ENCODE measurements at places on chromosomes 4 and X.

- no peak for DNase-seq
These were observed 1299.9 kb downstream of the C4orf33 start for GRCh38 chr4:130395871-130396270.

DNA sequence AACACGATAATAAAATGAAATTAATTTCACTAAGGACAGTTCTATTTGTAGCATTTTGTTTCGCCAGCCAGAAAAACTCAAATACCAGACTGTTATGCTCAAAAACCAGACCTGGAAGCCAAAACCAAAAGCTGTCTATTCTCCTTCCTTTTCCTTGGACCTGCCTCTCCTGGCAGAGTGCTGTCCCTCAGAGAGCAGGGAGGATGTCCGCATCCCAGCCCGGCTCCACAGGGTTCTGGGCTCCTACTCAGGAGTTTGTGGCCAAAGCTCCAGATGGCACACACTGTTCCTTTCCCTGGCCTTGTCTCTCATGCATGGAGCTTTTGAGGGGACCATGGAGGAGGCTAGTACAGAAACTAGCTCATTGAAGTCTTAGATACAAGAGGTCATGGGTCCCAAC lies 41.9 kb upstream of the C1QTNF7 start:
- no peak for DNase-seq

- no peak for DNase-seq
These were observed 212.9 kb downstream of the TEX13C start for GRCh38 chrX:125532411-125533089.

DNA sequence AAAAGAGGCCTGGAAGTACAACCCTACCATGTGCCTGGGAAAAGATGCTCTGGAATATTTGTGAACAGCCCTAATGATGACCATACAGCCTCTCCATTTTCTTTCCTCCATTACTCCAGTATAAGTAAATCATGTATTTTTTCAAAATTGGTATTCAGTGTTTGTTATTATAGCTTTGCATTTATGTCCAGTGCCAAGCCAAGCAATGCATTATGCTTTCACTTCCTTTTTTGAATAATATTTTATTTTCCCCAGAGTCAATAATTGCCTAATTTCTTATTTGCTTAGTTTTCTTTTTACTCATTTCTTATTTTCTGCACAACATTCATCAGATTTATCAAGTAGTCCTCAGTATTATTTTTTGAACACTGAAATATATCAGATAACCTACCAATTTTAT lies 49.3 kb upstream of the EOLA2 start:
- DNase-seq = no peak

GRCh38 chr4:20859097-20859781 lies 159.0 kb downstream of the PACRGL start:
- no peak for DNase-seq

GRCh38 chr4:40199179-40199670 lies 2.4 kb downstream of the RHOH start:
- DNase-seq = peak; percentile 60

DNA sequence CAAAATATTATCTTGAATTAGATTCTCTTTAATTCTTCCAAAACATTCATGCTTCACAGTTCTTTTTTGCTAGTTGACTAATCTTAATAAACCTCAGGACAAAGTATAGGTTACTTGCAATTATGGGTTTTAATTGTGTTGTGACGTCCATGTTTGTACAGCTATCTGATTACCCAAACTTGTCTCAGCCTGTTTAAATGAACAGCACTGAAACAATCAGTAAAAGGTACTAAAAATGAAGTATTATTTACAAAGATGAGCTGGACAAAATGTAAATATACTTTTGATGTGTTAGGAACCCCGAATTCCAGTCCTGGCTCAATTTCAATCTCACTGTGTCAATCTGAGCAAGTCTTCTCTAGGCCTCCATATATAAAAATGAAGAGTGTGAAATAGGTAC lies 57.4 kb upstream of the SLC6A14 start:
- DNase-seq = no peak

DNA sequence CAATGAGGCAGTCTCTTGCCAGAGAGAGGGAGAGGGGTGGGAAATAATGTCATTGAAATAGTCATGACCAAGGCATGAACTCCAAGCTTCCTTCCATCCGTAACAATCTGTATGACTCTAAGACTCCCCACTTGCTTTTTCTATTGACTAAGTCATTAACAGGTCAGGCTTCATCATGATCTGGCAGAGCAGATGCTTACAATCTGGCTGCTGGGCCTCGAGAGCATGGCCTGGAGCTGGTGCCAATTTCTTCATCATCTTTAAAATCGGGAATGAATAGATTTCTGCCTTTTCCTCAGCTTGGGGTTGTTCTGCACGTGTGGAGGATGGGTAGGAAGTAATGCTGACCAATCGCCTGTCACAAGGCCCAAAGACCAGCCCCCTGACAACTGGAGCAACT lies 280.6 kb upstream of the CLNK start:
- DNase-seq = no peak

DNA sequence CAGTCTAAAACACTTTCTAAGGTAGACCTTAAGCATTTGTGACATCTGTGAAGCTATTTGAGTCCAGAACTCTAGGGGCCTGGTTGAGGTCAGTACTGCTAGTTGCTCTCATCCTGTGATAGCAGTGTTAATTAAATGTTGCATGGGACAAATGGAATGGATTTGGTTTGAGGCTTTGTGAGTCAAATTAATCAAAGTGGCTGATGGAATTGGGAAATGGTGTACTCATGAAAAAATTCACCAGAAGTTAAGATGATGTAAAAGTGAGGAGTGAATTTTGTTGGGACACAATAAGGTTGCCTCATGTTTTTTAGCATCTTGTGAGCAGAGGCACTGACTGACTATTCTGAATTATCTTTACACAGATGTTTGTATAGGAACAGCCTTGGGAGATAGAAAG lies 99.2 kb upstream of the ARSJ start:
- DNase-seq = no peak

- no peak for DNase-seq
These were observed 58.5 kb upstream of the AGTR2 start for GRCh38 chrX:116111934-116112595.

GRCh38 chrX:154715825-154716224 lies 35.1 kb downstream of the GAB3 start:
- DNase-seq = no peak

DNA sequence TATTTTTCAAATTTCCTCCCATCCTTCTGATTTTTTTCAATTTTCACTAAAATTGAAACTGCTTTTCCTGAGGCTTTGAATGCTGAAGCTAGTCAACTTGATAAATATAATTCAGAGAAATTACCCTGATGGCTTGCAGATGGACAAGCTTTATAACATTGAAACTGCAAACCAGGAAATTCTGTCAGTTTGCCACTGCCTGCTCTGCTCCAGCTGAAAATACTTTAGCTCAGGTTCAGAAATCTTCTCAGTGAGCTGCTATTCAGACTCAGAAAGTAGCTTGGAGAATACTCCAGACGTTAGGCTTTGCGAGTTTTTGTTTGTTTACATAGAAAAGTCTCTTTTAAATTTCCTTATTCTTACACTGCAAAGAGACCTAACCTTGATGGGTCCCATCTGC lies 1574.7 kb downstream of the STIM2 start:
- DNase-seq = no peak

GRCh38 chrX:38561951-38562719 lies 793 bp downstream of the TSPAN7 start:
- peak; percentile 5 for DNase-seq

DNA sequence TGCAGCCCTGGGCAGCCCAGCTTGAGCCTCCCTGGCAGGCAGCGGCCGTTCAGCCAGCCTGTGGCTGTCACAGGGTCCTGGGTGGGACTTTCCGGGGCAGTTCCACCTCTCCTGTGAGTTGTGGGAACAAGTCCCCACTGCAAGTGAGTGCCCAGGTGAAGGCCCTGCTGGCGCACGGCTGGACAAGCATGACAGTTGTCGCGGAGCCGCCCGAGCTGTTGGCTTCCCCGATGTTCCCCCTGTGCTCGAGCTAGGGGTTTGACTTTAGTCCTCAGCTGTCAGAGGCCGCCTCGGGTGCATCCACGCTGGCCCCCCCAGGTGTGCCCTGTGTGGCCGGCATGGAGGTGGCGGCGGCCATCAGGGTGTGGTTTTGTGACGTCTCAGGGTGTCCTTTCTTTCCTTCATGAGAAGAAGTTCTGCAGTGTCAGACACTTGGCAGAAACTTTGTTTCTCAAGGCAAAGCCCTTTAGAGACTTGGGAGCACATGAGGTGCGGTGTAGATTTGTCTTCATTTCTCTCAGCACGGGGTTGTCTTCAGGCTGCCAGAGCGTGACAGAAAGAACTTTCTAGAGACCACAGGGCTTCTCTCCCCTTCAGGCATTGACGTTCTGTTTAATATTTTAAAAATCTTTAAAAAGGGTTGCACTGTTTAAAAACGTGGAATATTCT lies 69.4 kb upstream of the HGFAC start:
- DNase-seq = no peak

- DNase-seq = peak; percentile 30
These were observed 2582.2 kb downstream of the PCDH7 start for GRCh38 chr4:33302321-33302720.

- DNase-seq = peak; percentile 13
These were observed 29.0 kb upstream of the CCNG2 start for GRCh38 chr4:77127837-77128621.

- no peak for DNase-seq
These were observed 183.9 kb downstream of the SNCA start for GRCh38 chr4:89653012-89653411.

DNA sequence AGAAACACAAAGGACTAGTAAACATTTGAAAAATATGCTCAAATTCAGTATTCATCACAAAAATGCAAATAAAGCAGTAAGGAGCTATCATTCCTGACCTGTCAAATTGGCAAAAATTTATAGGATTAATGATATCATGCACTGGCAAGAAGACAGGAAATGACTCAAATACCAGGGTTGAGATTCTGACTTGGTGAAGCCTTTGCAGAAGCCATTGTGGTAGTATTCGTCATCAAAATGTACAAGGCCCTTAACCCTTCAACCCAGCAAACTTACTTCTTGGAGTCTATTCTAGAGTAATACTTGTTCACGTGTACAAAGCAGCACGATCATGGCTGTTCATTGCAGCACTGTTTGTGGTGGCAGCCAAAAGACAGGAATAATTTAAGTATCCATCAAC lies 132.4 kb downstream of the ENOX2 start:
- DNase-seq = peak; percentile 24

DNA sequence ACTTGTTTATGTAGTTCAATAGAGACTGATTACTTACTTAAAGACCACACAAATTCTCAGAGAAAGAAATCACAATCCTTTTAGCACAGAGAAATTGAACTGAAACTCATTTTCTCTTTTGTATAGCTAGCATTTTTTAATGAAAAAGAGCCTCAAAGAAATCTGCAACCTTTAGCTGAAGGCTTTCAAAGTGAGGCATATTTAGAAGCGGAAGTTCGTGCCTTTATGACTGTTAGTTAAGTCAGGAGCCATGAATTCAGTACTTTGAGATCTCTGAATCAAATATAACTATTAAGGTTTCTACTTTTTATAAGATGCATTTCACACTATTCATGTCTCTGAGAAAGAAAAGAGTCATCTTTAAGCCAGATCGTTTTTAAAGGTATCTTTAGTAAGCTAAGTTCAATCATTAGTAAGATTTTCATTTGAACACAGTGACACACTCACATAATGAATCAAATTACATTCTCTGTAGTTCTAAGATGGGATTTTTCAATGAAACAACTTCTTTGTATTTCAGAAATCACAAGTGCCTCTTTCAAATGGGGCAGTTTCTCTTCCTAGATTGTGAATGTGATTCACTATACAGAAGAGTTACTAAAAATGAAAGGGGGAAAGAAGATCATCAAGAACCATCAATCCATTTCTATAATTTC lies 61.4 kb downstream of the SMARCA1 start:
- DNase-seq = no peak

GRCh38 chr4:47218631-47219030 lies 187.3 kb downstream of the GABRB1 start:
- no peak for DNase-seq

DNA sequence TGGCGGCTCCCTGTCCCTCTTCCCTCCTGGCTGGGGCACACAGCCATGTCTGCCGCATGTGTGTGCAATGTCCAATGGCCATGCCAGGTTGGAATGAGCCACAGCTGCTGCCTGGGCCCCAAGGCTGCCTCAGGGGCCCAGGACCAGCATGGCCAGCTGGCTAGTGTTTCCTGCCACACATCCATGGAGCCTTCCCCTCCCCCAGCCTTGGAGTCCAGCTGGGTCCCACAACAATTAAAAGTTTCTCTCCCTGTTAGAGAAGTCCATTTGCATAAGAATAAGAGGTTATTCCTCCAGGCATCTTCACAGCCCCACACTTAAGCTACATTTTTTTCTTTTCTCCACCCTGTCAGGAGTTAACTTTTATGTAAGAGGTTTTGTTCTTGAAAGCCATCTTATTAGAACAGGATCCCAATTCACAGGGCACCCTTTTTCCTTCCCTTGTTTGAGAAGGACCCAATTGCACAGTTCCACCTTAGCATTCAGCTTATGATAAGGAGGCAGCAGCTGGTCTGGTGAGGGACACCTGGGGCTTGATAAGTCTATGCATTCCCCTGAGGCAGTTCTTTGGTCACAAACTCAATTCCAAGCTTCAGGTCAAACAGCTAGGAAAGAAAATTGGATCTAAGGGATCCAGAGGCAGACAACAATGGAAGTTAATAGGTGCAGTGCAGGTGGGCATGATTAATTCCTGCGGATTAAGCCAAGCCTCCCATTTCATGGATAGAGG lies 963.3 kb upstream of the GRIA3 start:
- no peak for DNase-seq

GRCh38 chr4:169611157-169611556 lies 1.2 kb downstream of the NEK1 start:
- DNase-seq = peak; percentile 15

DNA sequence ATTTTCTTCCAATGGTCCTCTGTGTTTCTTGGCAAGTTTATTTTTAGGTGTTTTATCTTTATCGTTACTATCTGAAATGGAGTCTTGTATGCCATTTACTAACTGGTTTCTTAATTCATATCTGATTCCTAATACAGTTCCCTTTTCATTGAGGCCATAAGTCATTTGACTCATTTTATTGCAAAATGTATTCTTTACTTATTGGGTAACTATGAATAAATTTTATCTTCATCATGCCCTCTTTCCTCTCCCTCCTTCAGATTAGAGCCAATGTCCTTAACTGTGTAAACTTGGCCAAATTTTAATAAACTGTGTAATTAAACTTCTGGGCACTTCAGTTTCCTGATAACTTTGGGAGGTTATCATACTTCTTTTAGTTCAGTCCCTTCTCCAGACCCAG lies 19.3 kb upstream of the MSMO1 start:
- DNase-seq = peak; percentile 51
